ENCODE measurements at places on chromosomes 16 and 17. TPM values are rescaled to one million over a fixed set of nuclear protein-coding genes. Genes with fewer than 3 reads are reported as not detected.
A peak's percentile ranks its signal among the peaks of the same experiment; 100 is the strongest.

CYB5B gene
- total RNA-seq, result 159 TPM

TTLL6 gene
- total RNA-seq, result not detected

TRPV3 gene
- total RNA-seq, result 0.25 TPM

GP1BA gene
- total RNA-seq, result not detected

CCL4 gene
- 287 TPM for total RNA-seq

PARD6A gene
- total RNA-seq, result 7.2 TPM

BRICD5 gene
- total RNA-seq, result 6.9 TPM

PMFBP1 gene
- total RNA-seq, result 1.1 TPM

PRAC1 gene
- total RNA-seq, result not detected

ARHGAP23 gene
- total RNA-seq, result 0.47 TPM

NOTUM gene
- total RNA-seq, result 0.49 TPM

DNA sequence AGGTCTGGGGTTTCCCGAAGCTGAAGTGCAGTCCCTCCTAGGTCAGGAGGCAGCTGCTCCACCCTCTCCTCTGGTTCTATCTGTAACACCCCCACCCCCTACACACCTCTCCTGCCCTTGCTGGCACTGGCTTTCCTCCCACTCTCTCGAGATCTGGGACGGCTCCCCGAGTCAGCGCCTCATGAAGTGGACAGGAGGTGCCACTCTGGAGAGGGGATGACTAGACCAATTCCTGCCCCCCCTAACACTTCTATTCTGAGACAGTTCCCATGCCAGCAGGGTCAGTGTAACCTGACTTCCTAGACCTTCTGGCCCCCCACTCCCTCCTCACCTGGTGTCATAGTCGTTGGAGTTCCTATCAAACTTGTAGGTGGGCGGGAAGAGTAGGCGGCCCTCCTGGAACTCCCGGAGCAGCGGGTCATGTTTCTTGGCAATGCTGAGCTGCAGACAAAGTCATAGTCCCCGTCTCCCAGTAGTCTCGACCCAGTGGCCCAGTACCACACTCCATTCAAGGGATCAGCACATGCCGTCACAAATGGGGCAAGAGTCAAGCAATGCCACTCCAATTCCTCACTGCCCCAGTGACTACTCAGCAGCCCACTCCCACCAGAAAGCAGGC, 9.7 kb downstream of the INPP5K start:
- no peak for DNase-seq

DNA sequence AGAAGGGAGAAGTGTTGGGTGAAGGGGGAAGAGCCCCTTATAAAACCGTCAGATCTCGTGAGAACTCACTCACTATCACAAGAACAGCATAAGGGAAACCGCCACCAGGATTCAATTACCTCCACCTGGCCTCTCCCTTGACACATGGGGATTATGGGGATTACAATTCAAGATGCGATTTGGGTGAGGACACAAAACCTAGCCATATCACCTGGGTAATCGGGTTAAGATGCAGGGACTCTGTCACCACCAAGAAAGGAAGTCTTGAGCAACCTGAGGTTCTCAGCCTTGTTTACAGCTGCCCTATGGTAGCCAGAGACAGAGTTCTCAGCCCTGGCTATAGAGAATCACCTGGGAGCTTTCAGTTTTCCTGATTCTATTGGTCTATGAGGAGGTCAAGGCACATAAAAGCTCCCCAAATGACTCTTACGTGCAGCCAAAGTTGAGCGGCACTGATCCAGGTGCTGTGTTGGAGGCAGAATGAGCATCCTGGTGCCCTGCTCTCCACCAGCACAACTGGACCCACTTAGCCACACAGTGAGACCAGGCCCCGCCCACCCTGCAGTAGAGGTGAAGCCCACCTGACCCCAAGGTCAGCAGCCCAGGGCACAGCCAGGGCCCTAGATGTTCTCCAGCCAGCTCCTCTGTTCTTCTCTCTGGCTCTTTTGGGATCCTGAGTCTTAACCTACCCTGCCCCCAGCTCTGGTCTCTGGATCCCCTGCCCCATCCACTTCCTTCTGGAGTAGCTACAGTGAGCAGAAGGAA, 138.5 kb upstream of the CDH5 start:
- no peak for DNase-seq

DNA sequence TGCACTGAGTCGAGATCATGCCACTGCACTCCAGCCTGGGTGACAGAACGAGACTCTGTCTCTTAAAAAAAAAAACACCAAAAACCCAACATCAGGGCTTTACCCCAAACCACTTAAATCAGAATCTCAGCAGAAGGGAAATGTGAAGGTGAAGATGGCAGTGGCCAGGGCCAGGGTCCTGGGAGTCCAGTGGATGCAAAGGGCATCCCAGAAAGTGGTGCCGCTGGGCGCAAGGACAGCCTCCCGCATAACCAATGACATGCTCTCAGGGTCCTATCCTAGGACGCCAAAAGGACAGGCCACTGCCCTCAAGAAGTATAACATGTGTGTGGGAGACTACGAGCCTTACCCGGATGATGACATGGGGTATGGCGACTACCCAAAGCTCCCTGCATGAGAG, 7.9 kb downstream of the TUBD1 start:
- DNase-seq, result no peak

DNA sequence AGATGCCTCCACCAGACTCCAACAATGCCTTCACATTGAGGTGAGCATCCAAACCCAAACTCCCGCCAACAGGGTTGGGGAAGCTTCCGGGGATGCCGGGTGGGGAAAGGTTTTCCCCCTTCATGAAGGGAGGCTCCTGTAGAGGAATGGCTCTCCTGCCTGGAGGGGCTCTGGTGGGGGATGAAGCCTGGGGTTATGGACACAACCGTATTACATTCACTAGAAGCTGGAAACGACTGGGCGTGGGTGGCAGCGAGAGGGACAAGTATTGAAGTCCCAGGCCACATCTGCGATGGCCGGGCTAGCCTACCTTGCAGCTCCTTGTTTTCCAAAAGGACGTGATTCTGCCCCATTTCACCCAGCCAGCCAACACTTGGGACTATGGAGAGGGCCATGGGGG, 321.1 kb downstream of the C16orf95 start:
- no peak for DNase-seq

DNA sequence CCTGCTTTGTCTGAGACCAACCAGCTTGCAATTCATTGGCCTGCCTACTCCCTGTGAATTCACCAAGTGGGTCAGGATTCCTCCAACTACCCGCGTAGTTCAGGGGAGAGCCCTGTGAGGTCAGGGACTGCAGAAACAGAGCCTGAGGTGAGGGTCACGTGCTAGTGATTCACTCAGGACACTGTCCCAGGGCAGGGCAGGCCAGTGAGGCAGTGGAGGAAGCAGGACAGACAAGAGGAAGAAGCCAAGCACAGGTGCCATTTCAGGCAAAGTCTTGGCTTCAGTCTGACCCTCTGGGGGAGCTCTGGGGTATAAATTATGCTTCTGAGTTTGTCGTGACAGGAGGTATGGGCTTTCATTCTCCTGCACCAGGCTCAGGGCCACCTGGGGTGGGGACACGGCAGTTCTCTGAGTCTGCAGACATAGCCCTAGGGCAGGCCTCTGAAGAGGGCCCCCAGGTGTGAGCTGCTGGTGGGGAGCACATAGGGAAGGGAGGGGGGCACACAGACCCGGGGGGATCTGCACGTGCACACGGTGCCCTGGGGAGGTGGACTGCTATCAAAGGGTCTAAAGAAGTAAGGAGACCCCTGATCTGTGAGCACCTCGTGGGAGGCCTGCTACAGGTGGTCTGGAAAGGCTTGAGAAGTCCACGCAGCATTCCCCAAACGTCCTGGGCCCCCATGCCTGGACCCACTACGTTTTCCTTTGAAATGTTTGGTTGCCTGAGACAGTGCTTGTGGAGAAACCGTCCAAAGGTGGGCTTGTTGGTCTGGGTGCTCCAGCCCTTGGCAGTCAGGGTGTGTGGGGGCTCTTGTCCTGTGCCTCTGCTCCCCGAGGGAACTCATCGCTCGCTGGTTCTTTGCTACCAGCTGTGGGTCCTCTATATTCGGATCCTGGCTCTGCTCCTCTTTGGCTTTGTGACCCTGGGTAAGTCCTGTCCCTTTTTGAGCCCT, 46.4 kb downstream of the NKD1 start:
- no peak for DNase-seq

DNA sequence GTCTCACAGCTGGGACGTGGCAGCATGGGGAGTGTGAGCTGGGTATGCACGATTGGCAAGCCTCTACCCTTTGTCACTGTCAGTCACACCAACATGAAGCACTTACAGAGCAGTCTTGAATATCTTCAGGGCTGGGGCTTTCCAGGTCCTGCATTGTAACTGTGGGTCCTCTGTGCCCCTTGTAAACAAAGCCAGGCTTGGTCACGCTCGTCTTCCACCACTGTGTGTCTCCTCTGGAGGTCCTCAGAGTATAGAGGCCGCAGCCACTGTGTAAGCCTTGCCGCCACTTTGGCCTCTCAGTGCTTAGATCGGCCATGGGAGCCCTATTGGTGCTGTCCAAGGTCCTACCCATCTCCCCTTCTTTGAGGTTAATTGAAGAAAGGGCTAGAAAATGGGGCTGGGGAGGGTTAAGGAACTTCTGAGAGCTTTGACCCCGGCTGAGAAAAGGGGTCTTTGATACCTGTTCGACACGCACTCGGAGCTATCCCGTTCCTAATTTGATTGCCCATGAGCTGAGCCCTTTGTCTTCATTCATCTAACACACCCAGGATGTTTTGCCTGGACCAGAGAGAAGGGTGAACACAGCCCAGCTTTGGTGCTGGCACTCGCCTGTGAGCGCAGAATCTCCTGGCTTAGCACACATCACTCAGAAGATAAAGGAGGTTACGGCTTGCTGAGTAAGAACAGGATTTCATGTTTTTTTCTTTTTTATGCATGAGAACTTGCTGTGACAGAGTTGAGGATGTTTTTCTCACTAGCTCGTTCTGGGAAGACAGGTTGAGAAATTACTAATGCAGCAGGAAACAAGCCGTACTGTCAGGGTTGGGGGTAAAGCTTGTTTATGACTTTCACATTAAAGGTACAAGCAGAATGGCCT, 267.9 kb downstream of the CPPED1 start:
- DNase-seq, result peak; percentile 59

- DNase-seq, result no peak
Observed at GRCh38 chr16:3086596-3087242, 12.4 kb downstream of the ZSCAN10 start.

DNA sequence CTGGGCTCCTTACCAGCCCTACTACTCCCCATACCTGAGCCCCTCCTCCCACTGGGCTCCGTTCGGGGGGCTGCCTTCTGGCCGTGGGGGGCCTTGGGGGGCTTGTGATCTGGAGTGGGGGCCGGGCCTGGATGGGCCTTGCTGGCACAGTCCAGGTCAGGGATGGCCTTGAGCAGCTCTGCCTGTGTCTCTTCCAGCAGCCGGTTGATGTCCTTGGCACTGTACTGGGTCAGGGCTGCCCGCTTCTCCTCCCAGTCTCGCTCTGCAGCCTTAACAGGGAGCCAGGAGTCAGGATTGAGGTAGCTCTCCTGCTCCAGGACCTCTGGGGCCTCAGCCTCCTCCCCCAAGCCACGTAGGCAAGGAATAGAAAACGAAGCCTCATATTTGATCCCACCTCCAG, 54.6 kb downstream of the SRCIN1 start:
- no peak for DNase-seq

GRCh38 chr16:87417528-87417910, 25.4 kb downstream of the MAP1LC3B start:
- DNase-seq, result no peak

DNA sequence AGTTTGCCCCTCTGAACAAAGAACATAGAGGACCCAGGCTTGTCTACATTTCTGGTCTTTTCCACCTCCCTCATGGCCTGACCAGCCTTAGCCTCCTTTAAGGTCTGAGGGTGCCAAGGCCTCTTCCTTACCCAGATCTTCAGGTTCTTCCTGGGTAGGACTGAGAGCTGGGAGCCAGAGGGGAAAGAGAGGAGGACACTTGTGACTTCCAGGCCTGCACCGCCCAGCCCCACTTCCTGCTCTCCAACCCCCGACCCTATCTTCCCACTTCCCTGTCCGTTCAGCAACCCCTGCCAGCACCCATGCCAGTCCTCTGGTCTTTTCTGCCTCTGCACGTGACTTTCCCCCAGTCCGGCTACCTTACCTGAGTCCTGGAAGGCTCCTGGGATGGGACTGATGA, 534 bp downstream of the PRSS36 start:
- DNase-seq, result no peak

- DNase-seq, result no peak
Observed at GRCh38 chr17:77125432-77125901, 15.3 kb upstream of the SEC14L1 start.

GRCh38 chr17:77774182-77774581, 184.3 kb upstream of the TNRC6C start:
- no peak for DNase-seq

DNA sequence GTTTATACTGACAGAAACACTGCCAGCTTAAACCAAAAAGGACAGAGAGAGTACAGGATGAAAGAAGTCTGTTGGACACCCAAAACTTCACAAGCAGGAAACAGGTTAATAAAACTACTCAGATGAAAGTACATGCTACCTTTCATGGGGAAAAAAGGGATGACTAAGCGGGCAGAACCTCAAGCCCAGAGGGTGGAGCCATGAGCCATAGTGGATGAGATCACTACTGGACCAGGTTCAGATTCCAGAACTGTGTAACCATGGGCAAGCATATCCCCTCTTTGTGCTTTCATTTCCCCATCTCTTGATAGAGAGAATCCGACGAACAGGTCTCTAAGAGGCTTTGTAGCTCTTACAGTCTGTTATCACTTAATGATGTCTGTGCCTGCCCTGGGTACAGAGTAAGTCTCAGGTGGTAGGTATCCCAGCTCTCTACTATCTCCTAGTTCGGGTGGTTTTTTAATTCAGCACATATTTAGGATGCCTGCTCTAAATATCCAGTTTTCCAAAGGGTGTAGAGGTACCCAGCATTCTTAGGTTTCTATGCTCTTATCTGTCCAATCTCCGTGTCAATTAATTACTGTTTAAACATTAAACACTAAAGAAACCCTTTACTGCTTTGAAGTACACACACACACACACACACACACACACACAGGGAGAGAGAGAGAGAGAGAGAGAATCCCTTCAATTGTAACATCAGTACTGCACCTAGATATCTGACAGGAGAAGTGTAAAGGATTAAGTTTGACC, 206.7 kb downstream of the ZNF423 start:
- DNase-seq, result no peak

- no peak for DNase-seq
Observed at GRCh38 chr17:31099016-31099415, 4.2 kb downstream of the NF1 start.

DNA sequence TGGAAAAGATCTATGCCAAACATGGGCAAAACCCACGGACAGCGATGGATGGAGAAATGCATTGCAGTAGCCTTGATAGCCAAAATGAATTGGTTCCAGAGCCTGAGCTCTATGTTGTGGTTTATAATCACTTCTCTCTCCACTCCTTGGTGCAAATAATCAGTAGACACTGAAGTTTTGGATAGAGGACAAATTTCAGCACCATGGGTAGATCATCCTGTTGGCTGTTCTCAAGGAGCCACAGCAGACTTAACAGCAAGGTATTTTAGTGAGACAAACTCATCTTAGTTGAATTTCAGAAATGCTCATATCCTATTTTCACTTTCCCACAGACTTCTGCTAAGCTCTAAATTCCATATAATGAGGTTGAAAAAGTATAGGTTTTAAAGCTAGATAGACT, 88.3 kb upstream of the CCL1 start:
- no peak for DNase-seq

DNA sequence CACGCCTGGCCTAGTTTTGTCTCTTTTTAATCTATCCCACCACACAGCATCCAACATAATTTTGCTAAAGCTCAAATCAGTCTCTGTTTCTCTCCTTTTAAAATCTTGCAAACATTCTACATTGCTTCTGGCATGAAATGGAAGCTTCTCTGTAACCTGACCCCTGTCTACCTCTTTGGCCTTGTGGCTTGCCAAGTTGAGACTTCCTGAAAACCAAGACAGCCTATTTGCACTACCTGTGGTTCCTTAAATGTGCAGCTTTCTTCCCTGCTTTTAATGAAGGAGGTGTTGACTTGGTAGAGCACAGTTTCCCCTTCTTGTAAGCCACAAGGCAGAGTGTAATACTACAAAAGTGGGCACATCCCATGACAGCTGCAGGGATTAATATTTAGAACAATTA, 6.0 kb upstream of the CCL3 start:
- DNase-seq, result no peak
